Head of caudate nucleus (tissue), 42 donors: ENCODE measurements at places on chromosomes 3 and 15.
A peak's percentile ranks its signal among the peaks of the same experiment; 100 is the strongest.

GRCh38 chr3:12415014-12415680, 69.1 kb upstream of the TSEN2 start:
- DNase-seq, result no peak

- peak; percentile 85 for DNase-seq
Measured at GRCh38 chr15:68806220-68807060, 14.3 kb downstream of the ANP32A start.

GRCh38 chr15:48493763-48494225, 151.7 kb downstream of the FBN1 start:
- DNase-seq, result no peak

GRCh38 chr15:81023483-81024264, 23.0 kb downstream of the TLNRD1 start:
- DNase-seq, result peak; percentile 58

DNA sequence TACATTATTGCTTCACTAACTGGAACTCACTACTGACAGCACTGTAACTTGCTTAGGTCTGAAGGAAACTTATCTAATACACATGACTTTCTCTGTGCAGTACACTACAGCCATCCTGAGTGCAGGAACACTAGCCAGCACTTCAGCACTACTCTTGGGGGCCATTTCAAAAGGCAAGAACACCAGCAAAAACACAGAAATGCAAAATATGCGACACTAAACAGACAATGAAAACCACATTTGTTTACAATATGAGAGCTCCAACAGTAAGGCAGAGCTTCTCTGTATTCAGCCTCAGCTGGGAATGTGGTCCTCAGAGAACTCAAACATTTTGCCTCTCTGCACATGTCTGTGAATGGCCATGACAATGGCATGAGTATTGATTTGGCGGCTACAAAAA, 109.6 kb downstream of the ARRDC4 start:
- no peak for DNase-seq

GRCh38 chr15:71244250-71244649, 129.0 kb downstream of the THSD4 start:
- no peak for DNase-seq

GRCh38 chr3:62805580-62806277, 69.5 kb downstream of the CADPS start:
- DNase-seq, result no peak

GRCh38 chr3:19972054-19972453, 25.2 kb downstream of the RAB5A start:
- DNase-seq, result no peak

- no peak for DNase-seq
Measured at GRCh38 chr15:76176487-76177085, 116.8 kb downstream of the TMEM266 start.
